ENCODE measurements at places on chromosomes 3 and 15.

- DNase-seq = no peak
Measured at GRCh38 chr3:182989566-182989965, 9.2 kb upstream of the DCUN1D1 start.

- DNase-seq = no peak
Measured at GRCh38 chr15:101028772-101029438, 109.7 kb downstream of the LRRK1 start.

- no peak for DNase-seq
Measured at GRCh38 chr15:61275901-61276300, 46.8 kb upstream of the RORA start.

- no peak for DNase-seq
Measured at GRCh38 chr15:63530235-63530634, 25.8 kb downstream of the USP3 start.

- DNase-seq = no peak
Measured at GRCh38 chr3:177195242-177195991, 1.9 kb downstream of the TBL1XR1 start.

GRCh38 chr3:70433091-70433490, 120.7 kb upstream of the MDFIC2 start:
- DNase-seq = no peak

DNA sequence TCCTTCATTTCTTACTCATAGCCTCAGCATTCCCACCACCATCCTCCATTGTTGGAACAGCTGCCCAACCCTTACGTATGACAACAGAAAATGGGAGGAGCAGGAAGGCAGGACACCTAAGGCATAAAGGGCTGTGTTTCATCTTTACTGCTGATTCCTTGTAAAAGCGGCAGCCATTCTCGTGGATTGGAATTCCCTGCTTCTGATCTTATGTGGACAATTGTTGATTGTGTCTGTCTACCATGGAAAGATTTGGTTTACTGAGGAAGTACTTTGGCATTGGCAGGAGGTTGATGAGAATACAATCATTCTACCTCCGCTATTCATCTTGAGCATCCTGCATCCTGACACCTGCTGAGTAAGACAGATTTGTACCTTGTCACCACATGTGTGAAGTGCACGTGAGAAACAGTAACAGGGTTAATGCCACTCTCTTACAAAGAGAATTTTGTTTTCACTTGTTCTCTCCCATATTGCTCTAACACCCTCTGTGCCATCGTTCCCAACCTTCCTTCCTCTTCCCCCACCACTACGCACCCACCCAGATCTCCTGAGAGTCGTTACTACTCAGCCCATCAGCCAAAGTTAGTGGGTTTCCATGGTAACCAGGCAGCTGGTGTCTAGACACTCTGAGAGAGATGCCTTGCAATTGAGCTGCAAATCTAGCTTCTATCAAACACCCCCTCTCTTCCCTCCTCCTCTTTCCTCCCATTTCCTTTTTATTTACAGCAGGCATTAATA, 75.7 kb downstream of the GAP43 start:
- DNase-seq = no peak

- DNase-seq = peak; percentile 91
Measured at GRCh38 chr3:134315286-134316106, 58.8 kb downstream of the AMOTL2 start.

Measured in fibroblast of gingiva (primary cell).